ENCODE measurements at places on chromosomes 4 and X.

DNA sequence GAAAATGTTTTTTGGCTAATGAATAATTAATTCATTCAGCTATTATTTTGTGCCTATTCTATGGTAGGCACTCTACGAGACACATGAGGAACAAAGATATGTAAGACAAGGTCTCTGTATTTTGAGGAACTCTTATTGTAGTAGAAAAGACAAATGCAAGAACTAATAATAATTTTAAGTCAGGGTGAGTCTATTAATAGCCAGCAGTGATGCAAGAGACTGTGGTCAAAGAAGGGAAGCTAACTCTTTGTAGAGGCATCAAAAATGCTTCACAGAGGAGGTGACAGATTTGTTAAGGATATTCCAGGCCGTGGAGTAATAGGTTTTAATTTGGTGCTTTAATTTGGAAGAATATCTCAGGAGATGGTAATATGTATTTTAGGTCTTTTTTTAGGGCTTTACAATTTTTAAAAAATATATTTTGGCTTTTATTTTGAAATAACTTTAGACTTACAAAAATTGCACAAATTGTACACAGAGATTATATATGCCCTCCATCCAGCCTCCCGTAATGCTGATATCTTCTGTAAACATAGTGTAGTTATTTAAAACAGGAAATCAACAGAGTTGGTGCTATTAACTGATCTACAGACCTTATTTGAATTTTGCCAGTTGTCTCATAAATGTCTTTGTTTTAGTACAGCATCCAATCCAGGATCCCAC, 48.1 kb downstream of the DCLK2 start:
- DNase-seq: no peak

DNA sequence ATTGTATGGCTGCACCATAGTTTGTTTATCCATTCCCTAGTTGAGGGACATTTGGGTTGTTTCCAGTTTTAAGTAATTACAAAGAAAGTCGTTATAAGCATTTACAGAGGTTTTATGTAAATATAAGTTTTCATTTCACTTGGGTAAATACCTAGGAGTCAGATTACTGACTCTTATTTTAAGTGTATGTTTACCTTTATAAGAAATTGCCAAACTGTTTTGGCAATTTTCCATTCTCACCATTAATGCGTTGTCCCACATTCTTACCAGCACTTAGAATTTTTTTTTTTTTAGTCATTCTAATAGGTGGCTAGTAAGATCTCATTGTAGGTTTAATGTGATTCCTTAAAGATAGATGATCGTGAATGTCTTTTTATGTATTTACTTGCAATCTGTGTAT, 121.5 kb upstream of the NR3C2 start:
- no peak for DNase-seq

GRCh38 chrX:140151316-140151715, 186.0 kb upstream of the CXorf66 start:
- DNase-seq: no peak

GRCh38 chrX:125769628-125770027, 396.5 kb downstream of the DCAF12L2 start:
- DNase-seq: no peak

GRCh38 chr4:53943345-53944085, 120.9 kb downstream of the CHIC2 start:
- DNase-seq: no peak

DNA sequence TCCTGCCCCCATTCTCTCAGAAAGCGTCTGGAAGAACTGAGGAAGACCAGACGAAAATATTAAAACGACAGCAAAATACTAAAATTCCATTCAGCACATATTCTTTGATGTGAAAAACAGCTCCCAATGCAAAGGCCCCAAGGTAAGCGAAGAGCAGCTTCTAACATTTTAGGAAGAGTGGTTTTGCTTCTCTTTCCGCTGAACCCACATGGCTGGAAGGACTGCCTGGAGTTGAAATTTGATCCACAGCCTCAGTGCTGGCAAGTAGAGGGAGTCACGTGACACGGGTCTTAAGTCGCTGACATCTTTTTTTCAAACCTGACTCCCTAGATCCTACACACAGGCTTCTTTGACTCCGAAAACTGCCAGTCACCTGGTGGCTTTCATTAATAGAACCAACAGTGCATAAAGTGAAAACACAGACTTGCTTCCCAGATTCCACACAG, at the start of gene FAM13A:
Gene FAM13A (minus strand): TSS at position 233 of the 446 bp plus-strand sequence. CDS start 221 bp downstream, at position 12.
- DNase-seq: no peak

DNA sequence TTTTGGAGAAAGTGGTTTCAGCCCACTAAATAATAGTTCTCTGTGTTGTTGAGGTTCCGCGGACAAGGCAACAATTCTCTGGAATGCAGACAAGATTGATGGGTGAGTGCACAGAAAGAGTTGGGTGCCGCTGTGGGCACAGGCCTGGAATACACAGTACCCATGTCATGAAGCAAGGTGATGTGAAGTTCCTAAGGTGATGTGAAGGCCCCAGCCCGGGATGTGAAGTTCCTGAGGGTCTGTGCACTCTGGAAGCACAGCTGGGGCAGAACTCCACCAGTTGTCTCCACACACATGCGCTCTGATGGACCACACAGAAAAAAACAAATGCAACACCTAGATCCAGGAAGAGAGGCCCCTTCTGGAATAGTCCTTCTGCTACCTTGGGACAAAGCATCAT, 86.6 kb upstream of the BMPR1B start:
- DNase-seq: no peak

DNA sequence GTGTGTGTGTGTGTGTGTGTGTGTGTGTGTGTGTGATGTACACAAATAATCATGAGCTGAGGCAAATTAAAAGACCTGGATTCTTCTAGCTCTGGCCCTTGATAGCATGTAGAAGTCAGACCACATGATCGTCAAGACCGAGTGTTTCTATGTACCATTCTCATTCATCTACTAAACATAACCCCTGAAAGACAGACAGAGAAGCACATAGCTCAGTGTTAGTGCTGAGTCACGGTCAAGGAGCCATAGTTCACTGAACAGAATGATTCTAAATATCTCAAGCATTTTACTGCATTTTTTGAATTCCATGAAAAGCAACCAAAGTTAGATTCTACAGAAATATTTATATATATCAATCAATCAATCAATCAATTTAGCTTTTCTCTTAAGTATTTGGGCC, 412.3 kb upstream of the CXorf51A start:
- no peak for DNase-seq

GRCh38 chr4:4859799-4860599, 534 bp downstream of the MSX1 start:
- no peak for DNase-seq

- DNase-seq: no peak
These were observed 2.1 kb downstream of the HMGB2 start for GRCh38 chr4:173332021-173332487.

DNA sequence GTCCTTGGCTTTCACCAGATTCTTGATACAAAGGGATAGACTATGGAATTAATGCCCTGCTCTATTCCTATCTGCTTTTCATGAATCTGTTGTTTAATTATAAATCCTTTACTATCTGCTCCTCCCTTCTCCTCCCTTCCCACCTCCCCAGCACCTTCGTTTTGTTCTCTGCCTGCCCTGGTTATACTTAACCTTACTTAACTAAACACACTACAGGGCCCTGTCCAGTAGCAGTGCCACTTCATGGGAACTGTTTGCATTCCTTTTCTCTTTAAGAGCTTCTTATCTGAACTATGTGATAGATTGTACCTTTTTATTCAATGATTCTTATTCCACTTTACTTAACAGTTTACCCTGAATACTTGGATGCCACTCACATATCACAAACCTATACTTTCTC, 830 bp downstream of the HOPX start:
- DNase-seq: no peak

- DNase-seq: no peak
These were observed 278.9 kb downstream of the EPHA5 start for GRCh38 chr4:65391382-65391781.

DNA sequence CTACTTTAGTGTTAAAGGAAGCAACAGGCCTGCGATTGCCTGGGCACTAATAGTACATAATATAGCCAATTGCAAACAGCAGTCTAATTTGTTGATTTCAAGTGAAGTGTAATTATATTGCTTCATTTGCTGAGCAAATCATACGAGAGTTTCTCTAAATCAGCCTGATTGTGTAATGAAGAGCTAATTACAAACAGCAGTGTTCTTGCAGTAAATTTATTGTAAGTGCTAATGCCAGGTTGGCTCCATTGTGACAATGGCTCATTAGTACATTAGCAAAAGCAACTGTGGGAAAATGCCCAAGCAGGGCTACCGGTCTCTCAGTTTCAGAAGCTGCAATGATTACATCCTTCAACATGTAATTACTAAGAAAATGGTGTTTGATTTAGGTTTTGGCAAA, 591.5 kb downstream of the GALNTL6 start:
- DNase-seq: no peak

GRCh38 chr4:159239629-159240028, 136.8 kb downstream of the RAPGEF2 start:
- no peak for DNase-seq

- no peak for DNase-seq
These were observed 240.6 kb upstream of the NOCT start for GRCh38 chr4:138774940-138775339.

DNA sequence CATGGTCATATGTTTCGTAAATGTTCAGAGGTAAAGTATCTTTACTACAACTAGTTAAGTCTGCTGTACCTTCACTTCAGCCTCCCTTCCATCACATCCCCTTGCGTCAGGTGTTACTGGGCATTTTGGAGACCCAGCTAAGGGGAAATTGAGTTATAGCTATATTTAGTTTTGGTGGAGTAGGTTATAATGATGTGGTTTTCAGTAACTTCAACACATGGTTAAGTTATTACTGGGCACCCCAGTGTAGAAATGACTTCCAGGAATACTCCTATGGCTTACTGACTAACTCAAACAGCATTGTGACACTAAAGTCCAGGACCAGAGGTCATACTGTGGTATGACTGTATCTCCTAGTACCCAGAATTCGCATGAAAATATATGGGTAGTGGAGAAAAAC, 23.4 kb upstream of the ACSL1 start:
- DNase-seq: no peak

GRCh38 chr4:180960743-180961401, 1282.3 kb upstream of the TENM3 start:
- no peak for DNase-seq

GRCh38 chrX:104482757-104483156, 83.2 kb upstream of the IL1RAPL2 start:
- no peak for DNase-seq

DNA sequence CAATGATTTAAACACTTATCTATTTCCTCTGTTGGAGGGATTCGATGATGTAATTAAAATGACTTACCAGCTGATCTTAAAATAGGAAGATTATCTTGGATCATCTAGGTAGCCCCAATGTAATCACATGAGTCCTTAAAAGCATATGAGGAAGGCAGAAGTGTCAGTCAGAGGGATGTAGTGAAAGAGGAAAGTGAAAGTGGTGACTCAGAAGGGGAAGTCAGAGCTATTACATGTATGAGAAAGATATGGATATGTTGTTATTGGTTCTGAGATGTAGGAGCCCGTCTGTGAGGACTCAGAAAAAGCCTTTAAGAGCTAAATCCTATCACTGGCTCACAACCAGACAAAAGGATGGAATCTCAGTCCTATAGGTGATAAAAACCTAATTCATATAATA, 456.4 kb downstream of the DACH2 start:
- no peak for DNase-seq

DNA sequence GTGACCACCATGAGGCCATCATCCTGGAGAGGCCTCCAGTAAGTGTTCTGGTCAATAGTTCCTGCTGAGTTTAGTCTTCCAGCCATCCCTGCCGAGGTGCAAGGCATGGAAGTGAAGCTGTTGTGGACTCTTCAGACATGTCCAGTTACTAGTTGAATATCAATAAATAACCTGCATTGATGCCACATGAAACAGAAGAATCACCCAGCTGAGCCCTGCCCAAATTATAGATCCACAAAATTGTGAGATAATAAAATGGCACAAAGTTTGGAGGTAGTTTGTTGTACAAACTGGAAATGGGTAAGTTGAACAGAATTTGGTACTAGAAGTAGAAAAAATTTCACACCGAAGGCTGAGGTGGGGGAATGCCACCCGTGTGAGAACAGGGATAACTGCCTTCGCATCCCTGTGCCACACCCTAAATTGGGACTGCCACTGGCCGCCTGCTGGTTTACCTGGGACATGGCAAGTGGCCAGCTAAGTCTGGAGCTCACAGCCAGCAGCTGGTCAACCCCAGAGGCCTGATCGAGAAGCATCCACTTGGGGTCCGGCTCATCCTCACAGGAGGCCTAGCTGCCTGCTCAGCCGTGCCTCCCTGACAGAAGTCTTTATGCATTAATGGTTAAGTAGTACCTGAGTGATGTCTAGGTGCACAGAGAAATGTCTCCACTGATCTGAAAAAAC, 184.5 kb downstream of the SPRY1 start:
- no peak for DNase-seq

DNA sequence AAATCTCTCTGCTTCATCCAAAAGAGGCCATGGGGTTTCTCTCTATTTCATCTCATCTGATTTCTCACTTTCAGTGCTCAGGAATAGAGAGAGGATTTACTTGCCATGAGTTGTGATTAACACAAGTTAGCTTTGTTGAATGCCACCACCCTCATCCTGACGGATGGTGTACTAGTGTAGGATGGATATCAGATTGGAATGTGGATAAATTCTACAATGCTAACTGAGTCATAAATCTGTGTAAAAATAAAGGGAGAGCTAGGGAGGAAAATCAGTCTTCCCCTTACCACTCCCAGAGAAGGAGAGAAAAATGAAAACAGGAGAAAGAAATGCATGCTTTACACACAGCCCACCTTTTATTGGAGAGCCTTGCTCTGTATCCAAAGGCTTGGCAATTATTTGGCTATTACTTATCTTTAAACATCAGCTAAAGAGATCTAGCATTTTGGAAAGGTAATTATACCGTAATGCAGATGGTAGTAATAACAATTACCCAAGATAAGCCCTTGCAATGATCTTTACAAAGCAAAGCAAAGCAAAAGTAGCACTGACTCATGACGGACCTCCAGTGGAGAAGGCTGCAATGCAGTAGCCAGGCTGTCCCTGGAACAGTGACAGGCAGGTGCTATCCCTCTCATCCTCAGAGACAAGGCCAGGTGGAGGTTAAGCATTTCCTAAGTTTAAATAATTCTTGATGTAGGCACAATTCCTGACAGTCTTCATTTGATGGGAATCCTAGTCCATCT, 306.3 kb upstream of the PPARGC1A start:
- no peak for DNase-seq

DNA sequence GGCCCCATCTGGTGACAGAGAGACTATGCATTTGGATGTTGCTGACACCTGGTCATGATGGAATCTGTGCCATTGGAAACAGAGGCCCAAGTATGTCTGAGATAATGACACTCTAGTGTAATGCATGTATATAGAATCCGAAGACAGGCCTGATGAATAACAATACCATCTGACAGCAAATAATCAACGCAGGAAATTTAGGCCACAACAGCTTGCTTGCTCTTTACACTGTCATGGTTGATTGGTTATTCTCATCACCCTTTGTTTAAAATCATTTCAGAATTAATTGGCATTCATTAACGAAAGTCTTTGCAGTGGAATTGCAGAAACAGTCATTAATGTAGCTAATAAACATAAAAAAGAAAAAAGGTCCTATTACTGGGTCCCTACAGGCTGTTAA, 194.8 kb downstream of the AFF2 start:
- no peak for DNase-seq

Measured in stimulated activated CD8-positive, alpha-beta memory T cell treated with anti-CD3 and anti-CD28 coated beads, Interleukin-15, amount 100 ng/mL, for 4 hours (primary cell).